ENCODE measurements at places on chromosomes 7 and 10.

DNA sequence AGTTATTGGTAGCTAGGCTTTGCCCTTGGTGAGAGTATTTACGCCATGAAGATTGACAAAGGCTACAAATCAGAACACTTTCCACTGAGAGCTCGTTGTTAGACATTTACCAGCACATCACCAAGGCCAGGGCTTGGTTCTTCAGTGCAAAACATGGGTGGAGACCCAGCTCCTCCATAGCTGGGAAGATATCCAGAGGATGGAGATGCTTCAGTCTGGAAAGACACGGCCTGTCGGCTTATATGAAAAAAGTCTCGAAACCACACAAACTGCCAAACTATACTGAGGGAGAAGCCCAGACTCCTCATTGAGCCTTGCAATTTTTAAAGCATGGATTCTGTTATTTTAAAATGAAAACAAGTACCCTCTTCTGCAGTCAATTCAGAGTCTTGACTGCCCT lies 83.4 kb upstream of the ANLN start:
- DNase-seq = no peak

GRCh38 chr10:98172073-98172472 lies 37.6 kb downstream of the R3HCC1L start:
- no peak for DNase-seq

GRCh38 chr7:47568547-47568946 lies 13.4 kb downstream of the TNS3 start:
- no peak for DNase-seq

- peak; percentile 60 for DNase-seq
Measured at GRCh38 chr7:20329389-20330238, 1.1 kb upstream of the ITGB8 start.

GRCh38 chr10:102814453-102814871 lies 22.8 kb downstream of the CYP17A1 start:
- no peak for DNase-seq

DNA sequence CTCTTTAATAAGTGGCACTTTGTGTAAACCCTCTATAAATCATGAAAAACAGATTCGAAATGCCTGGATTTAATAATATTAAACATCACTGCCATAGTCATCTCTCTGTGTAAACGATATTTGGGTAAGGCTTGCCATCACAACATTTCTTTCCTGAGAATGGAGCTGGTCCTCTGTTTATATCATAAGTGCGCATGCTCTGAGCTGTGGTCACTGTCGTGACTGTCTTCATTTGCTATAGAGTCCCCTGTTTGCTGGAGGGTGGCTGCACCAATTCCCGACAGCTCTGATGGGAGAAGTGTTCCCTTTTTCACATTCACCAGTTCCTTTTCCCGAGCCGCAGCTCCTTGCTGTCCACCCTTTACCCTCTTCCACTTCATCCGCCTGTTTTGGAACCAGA lies 50.4 kb upstream of the AGMO start:
- no peak for DNase-seq

GRCh38 chr10:52383088-52383487 lies 69.0 kb downstream of the DKK1 start:
- DNase-seq = no peak

GRCh38 chr7:29539471-29539870 lies 24.2 kb upstream of the PRR15 start:
- no peak for DNase-seq
